Activated CD4-positive, alpha-beta T cell treated with anti-CD3 and anti-CD28 coated beads for 4 hours (primary cell): ENCODE measurements at places on chromosomes 6 and 20.

- DNase-seq, result no peak
Observed at GRCh38 chr6:117933471-117933870, 26.4 kb downstream of the SLC35F1 start.

- no peak for DNase-seq
Observed at GRCh38 chr6:50463931-50464330, 249.4 kb upstream of the TFAP2D start.

GRCh38 chr6:113115196-113115595 lies 741.9 kb upstream of the MARCKS start:
- no peak for DNase-seq

GRCh38 chr20:44460795-44461141 lies 14.9 kb upstream of the TTPAL start:
- no peak for DNase-seq

GRCh38 chr6:107735906-107736635 lies 88.0 kb downstream of the SCML4 start:
- no peak for DNase-seq

GRCh38 chr6:11730641-11731040 lies 48.0 kb downstream of the ADTRP start:
- DNase-seq, result no peak

- no peak for DNase-seq
Observed at GRCh38 chr6:75524322-75524972, 30.8 kb upstream of the FILIP1 start.

GRCh38 chr6:16056263-16056870 lies 72.5 kb upstream of the MYLIP start:
- DNase-seq, result no peak

- DNase-seq, result no peak
Observed at GRCh38 chr20:24589815-24590177, 120.4 kb downstream of the SYNDIG1 start.

- no peak for DNase-seq
Observed at GRCh38 chr6:14573703-14574290, 456.2 kb downstream of the CD83 start.

DNA sequence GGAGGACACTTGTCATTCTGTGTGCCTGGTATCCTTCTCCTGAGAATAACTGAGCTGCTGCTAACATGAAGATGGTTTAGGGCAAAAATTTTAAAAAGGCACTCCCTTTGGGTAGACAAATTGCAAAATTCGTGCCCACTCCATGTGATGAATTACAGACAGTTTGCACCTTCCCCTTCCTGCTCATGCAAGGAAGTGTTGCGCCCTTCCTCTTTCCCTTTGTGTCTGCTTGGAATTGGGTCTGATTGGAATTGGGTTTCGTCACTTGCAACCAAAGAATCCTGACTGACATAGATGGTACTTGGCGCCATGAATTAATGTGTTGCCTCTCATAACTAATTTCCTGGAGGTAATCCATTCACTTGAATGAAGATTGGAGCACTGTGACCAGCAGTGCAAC lies 62.3 kb upstream of the SHLD1 start:
- DNase-seq, result no peak

DNA sequence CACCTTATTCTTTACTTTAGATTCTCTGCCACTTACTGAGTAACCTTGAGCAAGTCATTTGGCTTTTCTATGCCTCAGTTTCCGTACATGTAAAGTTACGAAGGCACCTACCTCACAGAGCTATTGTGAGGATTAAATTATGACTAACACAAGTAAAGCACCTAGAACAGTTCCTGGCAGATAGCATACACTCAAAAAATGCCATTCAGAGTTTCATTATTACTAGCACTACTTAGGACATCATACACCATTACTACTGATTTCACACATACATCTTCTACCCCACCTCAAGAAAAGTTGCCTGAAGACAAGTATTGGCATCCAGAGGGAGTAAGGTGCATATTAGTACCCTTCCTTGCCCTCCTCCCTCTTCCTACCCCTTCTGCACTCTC lies 107.8 kb downstream of the OGFRL1 start:
- no peak for DNase-seq

GRCh38 chr6:124027392-124027791 lies 223.7 kb downstream of the NKAIN2 start:
- DNase-seq, result no peak

- no peak for DNase-seq
Observed at GRCh38 chr20:19370076-19371075, 157.9 kb downstream of the SLC24A3 start.
